ENCODE measurements at places on chromosomes 11 and 22. TPM values are rescaled to one million over a fixed set of nuclear protein-coding genes. Genes with fewer than 3 reads are reported as not detected.

Gene INPP5J
- 4.6 TPM for total RNA-seq

DNA sequence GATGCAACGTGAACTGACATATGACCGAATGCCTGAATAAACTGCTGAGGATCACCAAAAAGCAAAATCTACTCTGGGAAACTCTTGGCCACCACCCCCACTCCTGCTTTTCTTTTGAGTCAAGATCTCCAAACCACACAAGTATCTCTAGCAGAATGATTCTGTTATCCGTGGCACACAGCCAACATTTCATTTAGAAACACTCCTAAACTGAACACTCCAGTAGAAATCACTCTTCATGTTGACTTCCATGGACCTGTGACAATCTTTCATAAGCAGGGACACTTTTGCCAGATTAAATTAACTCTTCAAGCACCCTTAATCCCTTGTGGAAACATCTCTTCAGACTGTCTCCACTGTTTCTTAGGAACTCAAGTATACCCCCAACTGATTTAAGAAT, 44.4 kb downstream of the VSIG10L2 start:
- H3K4me1 ChIP-seq, result no peaks in the 10 kb centered on the region
- no peaks in the 10 kb centered on the region for H3K27me3 ChIP-seq
- no peak for DNase-seq
- H3K4me3 ChIP-seq, result no peak overlapping the region
- no peaks in the 10 kb centered on the region for H3K36me3 ChIP-seq

DNA sequence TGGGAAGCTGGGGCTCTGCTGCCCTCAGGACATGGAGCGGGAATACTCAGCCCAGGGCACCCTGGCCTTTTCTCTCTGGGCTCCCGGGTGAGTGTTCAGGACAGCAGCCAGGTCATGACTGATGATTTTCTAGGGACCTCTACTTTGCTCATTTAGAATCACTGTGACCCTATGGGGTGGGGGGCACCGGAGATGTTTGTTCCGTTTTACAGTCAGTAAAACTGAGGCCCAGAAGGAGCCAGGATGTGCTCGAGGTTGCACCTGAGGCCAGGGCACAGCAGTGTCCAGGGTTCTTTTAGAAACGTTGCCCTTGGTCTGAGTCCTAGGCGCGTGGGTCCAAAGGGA, 48.1 kb downstream of the SMIM38 start:
- no peak overlapping the region for H3K4me3 ChIP-seq
- no peaks in the 10 kb centered on the region for H3K36me3 ChIP-seq
- DNase-seq, result no peak
- no peaks in the 10 kb centered on the region for H3K4me1 ChIP-seq
- H3K27ac ChIP-seq, result no peak overlapping the region
- no peaks in the 10 kb centered on the region for H3K27me3 ChIP-seq

- H3K36me3 ChIP-seq, result no peaks in the 10 kb centered on the region
- no peak overlapping the region for H3K4me3 ChIP-seq
Measured at GRCh38 chr11:60777106-60777505, 8.0 kb upstream of the MS4A10 start.

DNA sequence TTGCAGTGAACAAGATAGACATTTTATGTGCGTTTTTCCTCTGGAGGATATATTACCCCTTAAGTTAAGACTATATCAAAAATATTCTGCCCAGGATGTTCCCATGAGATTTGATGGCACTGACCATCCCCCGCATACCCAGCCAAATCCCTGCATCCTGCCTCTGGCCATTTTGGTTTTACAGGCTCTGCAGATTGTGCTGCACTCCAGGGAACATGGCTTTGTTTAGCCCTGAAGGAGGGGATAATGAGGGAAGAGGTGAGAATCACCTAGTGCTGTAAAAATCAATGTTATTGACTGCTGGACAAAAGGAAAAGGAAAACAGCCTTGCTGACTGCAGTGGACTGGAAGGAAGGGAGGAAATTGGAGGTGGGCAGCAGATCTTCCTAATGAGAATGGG, 717.4 kb downstream of the DLG2 start:
- no peak for DNase-seq
- no peak overlapping the region for H3K4me3 ChIP-seq
- H3K4me1 ChIP-seq, result no peaks in the 10 kb centered on the region
- H3K27me3 ChIP-seq, result no peaks in the 10 kb centered on the region
- H3K36me3 ChIP-seq, result no peaks in the 10 kb centered on the region
- H3K27ac ChIP-seq, result no peak overlapping the region

GRCh38 chr22:48974443-48975315, 853.0 kb downstream of the BRD1 start:
- no peak overlapping the region for H3K4me3 ChIP-seq
- DNase-seq, result no peak
- H3K27me3 ChIP-seq, result peaks cover 8% of the 10 kb centered on the region
- no peaks in the 10 kb centered on the region for H3K36me3 ChIP-seq
- no peak overlapping the region for H3K27ac ChIP-seq

GRCh38 chr11:16987205-16987568, 27.0 kb downstream of the PLEKHA7 start:
- peak overlapping the region; percentile 68 for H3K27ac ChIP-seq
- H3K36me3 ChIP-seq, result no peaks in the 10 kb centered on the region
- no peak for DNase-seq
- peaks cover 30% of the 10 kb centered on the region for H3K4me1 ChIP-seq
- no peaks in the 10 kb centered on the region for H3K27me3 ChIP-seq

DNA sequence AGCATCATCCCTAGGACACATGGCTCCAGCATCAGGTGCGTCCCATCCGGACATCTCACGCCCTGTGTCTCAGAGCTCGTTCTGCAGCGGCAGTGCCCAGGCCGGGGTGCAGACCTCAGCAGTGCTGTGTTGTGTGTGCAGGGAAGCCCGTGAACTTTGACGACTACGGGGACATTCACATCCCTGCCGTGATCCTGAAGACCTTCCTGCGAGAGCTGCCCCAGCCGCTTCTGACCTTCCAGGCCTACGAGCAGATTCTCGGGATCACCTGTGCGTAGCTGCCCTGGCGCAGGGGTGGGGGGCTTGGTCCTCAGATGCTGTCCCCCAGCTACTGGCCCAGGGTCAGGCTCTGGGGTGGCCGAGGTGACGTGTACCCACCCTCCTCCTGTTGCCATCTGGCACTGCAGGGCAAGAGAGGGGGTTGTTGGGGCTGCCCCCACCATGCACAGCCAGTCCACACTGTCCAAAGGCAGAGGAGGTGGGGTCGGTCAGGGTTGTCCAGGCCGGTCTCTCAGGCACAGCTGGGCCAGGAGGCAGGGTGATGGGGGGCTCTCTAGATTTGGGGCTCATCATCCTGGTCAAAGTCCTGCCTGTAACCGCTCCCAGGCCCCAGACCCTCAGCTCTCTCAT, 96.5 kb downstream of the ARHGAP8 start:
- no peak overlapping the region for H3K27ac ChIP-seq
- no peak for DNase-seq
- no peaks in the 10 kb centered on the region for H3K36me3 ChIP-seq
- no peaks in the 10 kb centered on the region for H3K27me3 ChIP-seq
- no peak overlapping the region for H3K4me3 ChIP-seq

Measured in lower lobe of right lung (tissue), 2 donors.